ENCODE measurements at places on chromosomes 7 and 10.

DNA sequence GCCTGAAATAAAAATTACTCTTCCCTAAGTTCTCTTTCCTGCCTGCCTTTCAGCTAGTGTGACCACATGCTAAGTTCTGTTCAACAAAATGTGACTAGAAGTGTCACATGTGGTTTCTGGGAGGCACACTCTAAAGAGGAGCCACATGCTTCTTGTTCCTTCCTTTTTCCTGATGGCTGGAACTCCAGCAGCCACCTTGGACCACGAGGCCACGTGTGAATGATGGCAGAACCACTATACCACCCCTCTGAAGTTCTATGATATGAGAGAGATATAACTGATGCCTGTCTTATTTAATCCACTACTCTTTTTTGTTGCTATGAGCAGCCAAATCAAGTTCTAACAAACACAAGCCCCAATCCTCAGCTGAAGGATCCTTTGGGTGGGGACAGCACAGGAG lies 8.1 kb downstream of the PODXL start:
- no peak for DNase-seq

DNA sequence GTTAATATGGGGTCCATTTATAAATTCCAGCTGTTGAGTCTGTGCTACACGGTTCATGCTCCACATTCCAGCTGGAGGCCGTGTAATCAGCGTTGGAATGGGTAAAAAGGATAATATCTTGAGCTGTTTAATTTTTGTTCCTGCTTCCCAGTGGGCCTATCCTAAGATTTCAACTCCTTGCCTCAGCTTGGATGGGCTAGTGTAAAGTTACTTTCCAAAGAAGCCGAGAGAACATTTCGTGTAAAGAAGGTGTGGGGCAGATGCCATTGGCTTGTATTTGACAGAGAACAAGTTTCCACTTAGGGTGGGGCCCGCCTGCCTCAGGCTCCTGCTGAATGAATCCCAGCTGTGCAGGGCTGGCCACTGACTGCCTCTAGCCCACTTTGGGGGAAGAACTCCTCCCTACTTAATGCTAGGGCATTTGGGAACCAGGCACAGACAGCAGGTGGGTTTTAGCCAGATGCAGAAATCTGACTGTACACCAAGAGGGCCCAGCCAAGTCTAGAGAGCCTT lies 125.9 kb upstream of the LYZL2 start:
- no peak for DNase-seq

DNA sequence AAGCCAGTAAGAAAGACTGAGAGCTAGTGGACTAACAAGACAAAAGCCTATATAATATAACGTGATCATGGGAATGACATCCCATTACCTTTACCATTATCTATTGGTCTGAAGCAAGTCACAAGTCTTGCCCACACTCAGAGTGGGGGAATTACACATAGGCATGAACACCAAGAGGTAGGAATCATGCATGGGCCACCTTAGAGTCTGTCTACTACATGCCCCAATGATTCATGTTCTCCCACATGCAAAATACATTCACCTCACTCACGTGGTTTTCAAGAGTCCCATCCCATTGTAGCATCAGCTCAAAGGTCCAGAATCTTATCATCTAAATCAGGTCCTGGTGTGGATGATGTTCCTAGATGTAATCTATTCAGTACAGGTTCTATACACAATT lies 29.4 kb downstream of the DNAJC9 start:
- DNase-seq: no peak

GRCh38 chr7:77831953-77832352 lies 33.4 kb downstream of the PHTF2 start:
- DNase-seq: no peak

GRCh38 chr7:30627026-30627425 lies 32.3 kb downstream of the GARS1 start:
- no peak for DNase-seq

DNA sequence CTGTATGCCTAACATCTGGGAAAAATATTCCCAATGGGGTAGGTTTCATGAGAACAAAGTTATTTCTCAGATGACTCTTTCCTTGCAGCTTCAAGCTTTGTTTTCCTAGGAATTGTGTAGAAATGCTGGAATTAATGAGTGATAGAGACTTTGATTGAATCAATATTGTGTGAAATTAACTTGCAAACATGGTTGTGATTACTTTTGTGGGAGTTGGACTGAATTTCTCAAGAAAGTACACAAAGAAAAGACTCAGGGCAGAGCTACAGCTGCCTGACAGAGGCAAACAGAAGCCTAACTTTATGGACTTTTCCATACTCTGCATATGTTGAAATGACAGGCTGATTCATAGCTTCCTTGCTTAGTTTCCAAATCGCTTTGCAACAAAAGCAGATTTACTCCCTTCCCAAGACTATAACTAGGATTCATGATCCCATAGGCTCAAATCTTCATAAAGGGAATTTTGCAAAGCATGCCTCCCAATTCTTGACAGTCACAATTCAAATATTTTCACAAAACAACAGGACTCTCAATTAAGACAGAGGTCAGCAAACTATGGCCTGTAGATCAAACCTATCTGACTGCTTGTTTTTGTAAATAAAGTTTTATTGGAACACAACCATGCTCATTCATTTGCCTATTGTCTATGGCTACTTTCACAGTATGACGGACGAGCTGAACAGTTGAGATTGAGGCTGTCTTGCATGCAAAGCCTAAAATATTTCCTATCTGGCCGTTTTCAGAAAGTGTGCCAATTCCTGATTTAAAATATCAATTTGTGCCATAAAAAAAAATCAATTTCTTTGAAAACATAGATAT lies 27.6 kb downstream of the NRP1 start:
- no peak for DNase-seq

DNA sequence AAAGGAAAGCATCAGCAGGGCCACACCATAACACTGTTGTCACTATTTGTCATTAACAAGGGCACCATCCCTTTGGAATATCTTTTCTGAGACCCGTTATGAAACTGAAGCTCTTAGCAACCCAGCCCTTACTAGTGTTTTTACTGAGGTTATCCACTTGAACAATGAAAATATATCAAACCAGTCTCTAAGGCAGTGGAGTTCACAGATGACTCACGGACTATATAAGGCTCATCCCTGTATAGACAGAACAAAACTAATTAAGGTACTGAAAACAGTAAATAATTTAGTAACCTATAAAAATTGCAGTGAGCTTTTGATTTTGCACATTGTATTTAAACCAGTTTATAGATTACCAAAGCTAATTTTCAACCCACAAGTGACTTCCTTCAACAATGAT lies 196.0 kb downstream of the ELAPOR2 start:
- no peak for DNase-seq

DNA sequence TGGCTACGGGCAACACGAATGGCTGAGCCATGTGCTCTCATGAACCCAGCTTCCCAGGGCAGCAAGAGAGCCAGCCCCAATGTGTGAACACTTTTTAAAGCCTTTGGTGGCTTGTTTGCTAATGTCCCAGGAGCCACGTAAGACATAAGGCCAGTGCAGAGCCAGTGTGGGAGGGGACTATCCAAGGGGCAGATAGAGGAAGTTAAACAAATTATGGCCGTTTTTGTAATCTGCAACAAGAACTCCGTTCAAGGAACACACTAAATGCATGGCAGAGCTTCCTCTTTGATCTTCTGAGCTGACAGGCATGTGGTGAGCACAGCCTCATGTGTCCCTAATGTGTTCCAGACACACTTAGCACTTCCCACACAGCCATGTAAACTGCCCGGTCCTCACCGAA lies 133.3 kb downstream of the TEX36 start:
- DNase-seq: no peak

DNA sequence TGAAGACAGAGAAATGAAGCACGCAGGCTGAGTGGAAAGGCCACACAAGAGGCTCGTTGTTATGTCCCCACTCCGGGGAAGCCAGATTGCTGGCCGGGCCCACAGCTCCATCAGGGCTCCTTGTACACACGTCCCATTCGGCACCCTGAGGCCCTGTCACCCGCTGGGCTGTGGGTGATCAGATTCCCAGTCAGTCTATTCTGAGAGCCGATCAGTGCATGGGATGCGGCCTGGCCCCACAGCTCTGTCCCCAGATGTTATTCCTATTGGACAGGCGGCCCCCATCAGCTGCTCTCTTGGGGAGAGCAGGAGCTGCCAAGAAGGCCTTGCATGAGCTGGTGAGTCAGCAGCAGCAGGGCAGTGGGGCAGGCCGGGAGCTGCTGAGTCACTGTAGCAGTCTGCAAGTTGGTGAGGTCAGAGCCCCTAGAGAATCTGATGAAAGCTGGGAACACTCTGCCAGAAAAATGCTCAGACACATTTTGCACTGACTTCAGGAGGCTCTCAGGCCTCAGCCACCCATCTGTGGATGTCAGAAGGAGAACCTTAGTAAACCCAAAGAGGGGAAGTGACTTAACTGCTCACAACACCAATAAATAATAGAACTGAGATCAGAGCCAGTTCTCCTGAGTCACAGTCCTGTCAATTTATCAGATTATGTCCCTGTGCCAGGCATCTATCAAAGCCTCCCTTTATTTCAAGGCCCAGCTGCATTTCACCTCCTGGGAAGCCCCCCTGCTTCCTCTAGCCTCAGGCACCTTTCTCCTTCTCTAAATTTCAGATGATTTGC lies 9.4 kb upstream of the PSAP start:
- no peak for DNase-seq

GRCh38 chr10:114303556-114303955 lies 64.5 kb downstream of the VWA2 start:
- DNase-seq: no peak

GRCh38 chr7:74494076-74494548 lies 40.4 kb downstream of the GTF2IRD1 start:
- DNase-seq: no peak

DNA sequence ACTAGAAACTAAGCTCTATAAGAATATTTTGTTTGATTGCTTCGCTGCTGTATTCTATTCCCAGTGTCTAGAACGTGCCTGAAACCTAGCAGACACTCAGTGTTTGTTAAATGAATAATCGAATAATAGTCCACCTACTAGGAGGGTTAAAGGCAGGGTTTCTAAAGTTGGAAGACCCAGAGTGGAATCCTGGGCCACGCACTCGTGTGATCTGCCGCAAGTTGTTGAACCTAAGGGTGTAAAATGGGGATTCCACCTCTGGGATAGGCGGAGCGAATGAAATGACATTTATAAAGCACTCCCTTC lies 702 bp upstream of the AGFG2 start:
- no peak for DNase-seq

- DNase-seq: no peak
Observed at GRCh38 chr10:97388152-97388551, 13.0 kb downstream of the RRP12 start.

DNA sequence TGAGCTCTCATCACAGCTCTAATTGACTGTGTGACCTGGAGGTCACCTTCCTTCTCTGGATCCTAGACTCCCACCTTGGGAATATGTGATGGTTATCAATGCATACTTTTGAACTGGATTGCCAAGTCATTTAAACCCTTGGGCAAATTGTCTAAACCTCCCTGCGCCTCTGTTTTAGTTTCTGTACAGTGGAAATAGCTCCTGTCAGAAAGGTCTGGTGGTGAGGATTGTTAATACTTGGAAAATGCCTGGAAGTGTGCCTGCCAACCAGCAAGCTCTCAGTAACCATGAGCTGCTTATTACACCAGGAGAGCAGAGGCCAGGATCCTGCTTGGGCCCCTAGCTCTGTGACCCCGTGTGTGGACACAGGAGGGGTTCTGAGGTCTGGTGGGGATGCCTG lies 108.7 kb upstream of the PPIF start:
- DNase-seq: no peak

GRCh38 chr10:122461729-122462532 lies 578 bp downstream of the HTRA1 start:
- DNase-seq: no peak

Data from GM12892 (cell line).